ENCODE measurements at places on chromosomes 7 and 10.
A peak's percentile ranks its signal among the peaks of the same experiment; 100 is the strongest.

- no peak for DNase-seq
Observed at GRCh38 chr10:27911539-27911938, 87.3 kb downstream of the ODAD2 start.

- no peak for DNase-seq
Observed at GRCh38 chr10:21347043-21347784, 178.3 kb downstream of the SKIDA1 start.

DNA sequence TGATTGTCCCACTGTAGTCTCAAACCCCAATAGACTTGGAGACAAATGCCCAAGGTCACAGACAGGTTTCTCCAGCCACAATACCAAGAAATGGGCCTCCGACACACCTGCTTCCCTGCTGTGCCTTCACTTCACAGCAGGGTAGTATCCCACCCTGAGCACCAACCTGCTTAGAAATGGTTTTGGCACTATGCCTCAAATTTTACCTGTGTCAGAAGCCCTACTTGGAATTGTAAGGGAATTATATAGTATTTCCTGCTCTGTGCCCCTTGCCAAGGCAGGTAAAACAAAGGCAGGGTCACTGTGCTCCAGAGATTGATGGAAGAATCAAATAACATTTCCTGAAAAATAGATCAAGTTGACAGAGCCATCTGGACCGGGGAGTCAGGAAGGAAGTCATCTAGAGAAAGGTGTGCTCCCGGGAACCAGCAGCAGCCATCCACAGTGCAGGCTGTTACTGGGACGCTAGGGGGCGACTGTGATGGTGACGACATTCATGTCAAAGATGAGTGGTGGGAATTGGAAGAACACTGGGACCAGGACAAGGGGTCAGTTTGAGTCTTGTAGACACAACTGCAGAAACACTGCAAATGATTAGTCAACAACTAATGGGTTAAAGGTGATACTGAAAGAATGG lies 117.8 kb upstream of the AKR1E2 start:
- no peak for DNase-seq

GRCh38 chr7:45026984-45027773 lies 27.2 kb downstream of the CCM2 start:
- DNase-seq, result no peak

- DNase-seq, result peak; percentile 79
Observed at GRCh38 chr7:132419542-132419941, 156.7 kb downstream of the PLXNA4 start.

DNA sequence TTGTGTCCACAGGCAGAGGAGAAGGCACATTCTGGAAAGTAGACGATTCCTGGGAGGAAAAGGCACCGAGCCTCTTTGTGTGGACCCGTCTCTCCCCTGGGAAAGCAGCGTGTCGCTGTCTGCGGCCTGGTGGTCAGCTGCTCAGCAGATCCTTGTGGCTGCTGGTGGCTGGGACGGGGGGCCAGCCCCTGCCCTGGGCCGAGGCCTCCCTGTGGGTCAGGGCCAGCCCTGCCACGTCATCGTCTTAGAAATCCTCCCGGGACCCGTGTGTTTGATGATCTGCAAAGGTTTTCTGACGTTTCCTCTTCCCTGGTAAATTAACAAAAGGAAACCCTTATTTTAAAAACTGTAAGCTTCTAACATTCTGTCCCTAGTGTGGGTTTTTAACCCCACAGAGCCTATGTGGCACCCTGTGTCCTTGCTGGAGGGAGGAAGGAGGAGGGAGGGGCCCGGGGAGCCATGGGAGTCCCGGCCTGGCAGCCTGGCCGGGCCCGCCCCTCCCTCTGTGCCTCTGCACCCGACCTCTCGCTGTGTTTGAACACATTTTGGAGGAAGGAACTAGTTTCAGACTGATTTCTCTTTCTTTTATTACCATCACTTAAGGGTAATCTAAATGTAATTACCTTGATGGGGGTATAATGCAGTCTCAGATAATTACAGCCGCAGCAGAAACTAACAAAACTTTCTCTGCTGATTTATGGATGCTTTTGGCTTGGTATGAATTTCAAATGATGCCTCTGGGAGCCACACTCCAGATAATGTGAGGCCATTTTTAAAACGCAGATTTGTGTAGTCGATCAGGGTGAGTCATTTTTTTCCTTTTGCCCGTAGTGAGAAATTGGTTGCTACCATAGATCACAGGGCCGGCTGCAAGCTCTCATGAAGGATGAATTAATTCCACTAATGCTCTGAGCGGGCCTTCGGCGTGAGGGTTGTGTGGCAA lies 85.5 kb downstream of the NKX6-2 start:
- DNase-seq, result no peak

DNA sequence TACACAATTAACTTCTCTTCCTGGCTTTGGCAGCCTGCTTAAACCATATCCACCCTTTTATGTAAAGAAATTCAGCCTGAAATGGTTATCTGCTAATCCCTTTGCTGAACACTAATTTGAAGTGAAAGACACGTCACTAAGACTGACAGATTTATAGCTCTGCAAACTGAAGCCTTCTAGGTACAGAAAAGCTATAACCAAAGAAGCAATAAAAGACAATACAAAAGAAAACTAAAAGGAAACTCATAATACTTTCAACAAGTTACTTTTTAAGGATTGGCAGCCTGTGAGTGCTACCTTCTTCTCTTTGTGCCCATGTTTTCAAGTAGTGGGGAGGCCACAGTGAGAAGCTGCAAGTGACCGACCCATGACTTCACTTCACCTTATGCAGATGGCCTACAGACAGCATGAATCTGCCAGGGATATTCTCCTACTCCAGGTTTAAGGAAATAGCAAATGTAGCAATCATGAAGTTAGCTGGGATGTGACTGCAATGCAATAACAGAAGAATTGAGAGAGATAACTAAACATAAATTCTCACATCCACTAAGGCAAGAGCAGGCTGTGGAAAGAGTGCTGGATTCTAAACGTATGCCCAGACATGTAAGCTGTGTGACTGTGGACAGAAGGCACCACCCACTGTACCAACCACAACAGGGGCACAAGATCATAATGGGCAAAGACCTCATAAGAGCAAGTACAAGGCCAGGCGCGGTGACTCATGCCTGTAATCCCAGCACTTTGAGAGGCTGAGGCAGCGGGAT lies 10.7 kb upstream of the SPOCK2 start:
- DNase-seq, result no peak

GRCh38 chr7:126529833-126530232 lies 722.9 kb downstream of the GRM8 start:
- DNase-seq, result no peak

DNA sequence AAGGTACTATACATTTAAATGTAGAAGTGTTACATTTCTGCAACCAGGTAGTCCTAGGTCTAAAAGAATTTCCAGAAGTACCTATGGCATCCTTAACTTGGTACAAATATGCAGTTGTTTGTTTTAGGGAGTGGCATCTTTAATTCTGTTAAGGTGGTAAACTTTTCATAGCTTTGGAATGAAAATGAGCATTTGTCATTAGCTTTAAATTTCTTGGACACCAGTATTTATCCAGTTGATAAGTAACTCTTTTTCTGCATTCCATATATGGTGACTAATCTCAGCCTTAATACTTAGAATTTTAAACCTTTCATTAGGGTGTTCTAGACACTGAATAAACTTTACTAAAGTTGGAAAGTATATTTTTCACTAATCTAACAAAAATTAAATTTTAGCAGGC lies 10.8 kb downstream of the SLF2 start:
- DNase-seq, result no peak

DNA sequence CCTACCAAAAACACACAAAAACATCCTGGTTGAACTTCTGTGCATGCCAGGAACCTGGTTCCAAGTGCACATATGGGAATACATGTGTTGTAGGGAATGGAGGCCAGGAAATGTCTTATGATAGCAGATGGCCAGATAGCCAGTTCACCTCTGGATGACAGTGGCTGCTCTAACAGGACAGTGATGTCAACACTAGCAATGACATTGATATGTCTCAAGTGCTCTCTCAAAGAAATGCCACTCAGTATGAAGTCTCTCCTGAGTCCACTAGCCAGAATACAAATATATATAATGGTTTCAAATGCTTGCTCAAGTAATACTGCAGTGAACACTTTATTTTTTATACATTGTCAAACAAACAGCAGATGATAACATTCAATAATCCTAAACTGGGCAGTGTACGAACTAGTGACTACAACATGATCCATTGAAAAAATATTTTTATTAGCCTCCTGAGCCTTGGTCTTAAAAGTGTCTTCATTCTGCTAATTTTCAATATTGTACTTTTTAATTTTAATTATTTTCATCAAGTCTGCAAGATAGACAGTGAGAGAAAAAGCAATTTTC lies 26.0 kb upstream of the PCDH15 start:
- DNase-seq, result no peak

GRCh38 chr10:62018131-62018911 lies 116.8 kb downstream of the ARID5B start:
- DNase-seq, result no peak

DNA sequence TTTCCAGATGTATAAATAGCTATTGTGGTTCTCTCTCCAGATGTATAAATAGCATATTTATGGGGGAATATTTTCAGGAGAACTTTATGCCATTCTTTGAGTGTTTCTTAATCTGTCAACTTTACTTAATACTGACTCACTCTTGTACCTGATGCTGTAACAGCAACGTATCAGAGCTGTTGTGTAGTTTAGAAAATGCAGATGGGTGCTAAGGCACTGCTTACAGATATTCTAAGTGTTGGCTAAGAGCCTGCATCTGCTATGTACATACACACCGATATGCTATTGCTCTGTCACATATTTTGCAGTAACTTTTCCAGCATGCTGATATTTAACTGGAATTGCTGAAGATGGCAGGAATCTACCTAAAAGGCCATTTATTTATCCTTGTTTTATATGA lies 71.9 kb downstream of the WDR37 start:
- DNase-seq, result no peak

DNA sequence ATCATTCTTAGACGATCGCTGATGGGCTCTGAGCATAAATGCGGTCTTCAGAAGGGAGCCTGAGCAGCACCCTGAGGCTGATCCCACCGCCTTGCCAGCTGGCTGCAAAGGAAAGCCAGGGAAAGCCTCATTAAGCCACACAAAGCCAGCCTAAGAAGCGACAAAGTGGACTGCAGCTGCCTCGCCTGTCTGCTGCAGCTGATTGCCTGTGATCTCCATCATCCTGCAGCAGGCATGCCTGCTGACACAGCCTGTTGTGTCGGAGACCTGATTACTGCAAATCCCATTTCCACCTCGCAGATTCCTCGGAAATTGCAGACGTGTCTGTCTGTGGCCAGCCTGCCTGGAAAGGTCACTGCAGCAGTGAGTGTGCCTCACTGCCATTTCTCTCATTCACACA lies 1087.0 kb upstream of the AUTS2 start:
- DNase-seq, result no peak

GRCh38 chr10:50648089-50648934 lies 24.6 kb upstream of the SGMS1 start:
- no peak for DNase-seq

DNA sequence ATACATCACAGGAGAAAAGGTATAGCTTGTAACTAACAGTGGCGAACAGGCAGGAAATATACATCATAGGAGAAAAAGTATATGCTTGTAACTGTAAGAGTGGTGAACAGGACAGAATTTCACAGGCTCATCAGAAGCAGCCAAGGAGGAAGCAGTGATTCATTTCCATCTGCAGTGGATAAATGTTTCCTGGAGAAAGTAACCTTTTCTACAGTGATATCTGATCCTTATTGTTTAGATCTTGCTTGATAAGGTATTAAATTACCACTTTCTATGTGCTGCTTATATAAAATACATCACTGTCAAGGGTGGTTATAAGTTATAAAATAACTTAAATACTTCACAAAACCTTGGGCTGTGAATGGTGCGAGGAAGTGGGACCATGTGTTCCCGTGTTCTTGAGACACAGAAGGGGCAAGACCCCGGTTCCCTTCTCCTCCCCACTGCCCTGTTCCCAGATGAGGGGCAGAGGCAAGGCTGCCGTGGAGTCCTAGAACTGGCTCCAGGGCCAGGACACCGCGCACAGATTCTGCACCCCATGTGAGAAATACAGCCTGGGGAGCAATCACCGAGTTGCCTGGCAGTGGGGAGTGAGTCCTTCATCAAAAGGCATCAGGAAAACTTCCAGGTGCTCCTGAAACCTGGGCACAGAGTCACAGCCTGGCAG lies 135.2 kb downstream of the DIP2C start:
- no peak for DNase-seq

DNA sequence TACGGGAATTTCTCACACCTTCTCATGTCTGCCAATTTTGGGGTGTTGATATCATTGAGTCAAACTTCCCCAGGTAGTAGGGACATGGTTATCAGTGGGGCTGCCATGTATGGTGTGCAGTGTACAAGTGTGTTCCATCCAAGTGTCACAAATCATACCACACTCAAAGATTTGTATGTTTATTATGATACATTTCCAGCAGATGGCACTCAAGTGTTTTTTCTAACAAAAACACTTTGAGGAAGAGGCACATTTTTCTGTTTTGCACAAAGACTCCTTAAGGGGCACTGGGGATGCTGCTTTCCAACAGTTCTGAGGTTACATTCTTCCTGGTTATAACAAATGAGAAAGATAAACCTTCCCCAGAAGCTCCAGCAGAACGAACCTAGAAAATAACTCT lies 414.5 kb downstream of the REEP3 start:
- DNase-seq, result no peak

DNA sequence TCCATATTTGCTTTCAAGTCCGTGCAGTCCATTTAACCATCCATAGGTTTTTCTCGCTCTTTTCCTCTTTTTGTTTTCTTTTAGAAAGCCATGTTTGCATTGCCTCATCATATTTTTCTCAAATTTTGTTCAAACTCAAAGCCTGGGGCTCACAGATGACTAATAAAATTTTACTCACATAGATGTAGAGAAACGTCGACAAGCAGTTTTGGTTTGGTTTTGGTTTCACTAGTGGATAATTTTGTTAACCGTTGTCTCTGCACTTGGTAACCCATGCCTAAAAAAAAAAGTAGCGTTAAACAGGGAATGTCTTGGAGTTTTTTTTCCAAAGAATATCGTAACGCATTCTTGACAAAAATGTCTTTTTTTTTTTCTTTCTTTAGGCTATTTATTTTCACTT lies 344.2 kb upstream of the GALNT17 start:
- no peak for DNase-seq

DNA sequence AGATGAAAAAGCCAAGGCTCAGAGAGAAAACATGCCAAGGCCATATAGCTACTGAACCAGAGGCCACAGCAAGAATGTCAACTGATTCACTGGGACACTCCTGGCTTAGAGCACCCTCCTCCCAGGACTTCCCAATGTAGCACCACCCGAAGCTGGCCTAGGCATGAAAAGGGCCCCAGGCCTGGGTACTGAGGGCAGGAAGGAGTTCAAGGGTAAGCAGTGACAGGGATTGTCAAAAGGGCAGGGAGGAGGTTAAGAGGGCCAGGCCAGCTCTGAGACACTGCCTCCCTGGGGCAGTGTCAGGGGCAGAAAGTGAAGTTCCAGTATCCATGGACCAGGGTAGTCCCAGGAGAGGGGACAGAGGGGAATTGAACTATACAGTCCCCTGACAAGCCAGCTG lies 57.8 kb downstream of the FRMPD2 start:
- no peak for DNase-seq

- no peak for DNase-seq
Observed at GRCh38 chr7:101744588-101744987, 72.8 kb upstream of the CUX1 start.
